ENCODE measurements at places on chromosomes 5 and 9.
A peak's percentile ranks its signal among the peaks of the same experiment; 100 is the strongest.

GRCh38 chr9:86721843-86722705, 225.2 kb downstream of the GAS1 start:
- no peaks in the 10 kb centered on the region for H3K27me3 ChIP-seq
- no peak overlapping the region for H3K4me3 ChIP-seq

- H3K36me3 ChIP-seq, result no peaks in the 10 kb centered on the region
- peaks cover 12% of the 10 kb centered on the region for H3K4me1 ChIP-seq
- H3K27me3 ChIP-seq, result no peaks in the 10 kb centered on the region
- H3K4me3 ChIP-seq, result no peak overlapping the region
- no peak overlapping the region for H3K27ac ChIP-seq
These were observed 46.8 kb upstream of the FCN1 start for GRCh38 chr9:134964271-134965055.

DNA sequence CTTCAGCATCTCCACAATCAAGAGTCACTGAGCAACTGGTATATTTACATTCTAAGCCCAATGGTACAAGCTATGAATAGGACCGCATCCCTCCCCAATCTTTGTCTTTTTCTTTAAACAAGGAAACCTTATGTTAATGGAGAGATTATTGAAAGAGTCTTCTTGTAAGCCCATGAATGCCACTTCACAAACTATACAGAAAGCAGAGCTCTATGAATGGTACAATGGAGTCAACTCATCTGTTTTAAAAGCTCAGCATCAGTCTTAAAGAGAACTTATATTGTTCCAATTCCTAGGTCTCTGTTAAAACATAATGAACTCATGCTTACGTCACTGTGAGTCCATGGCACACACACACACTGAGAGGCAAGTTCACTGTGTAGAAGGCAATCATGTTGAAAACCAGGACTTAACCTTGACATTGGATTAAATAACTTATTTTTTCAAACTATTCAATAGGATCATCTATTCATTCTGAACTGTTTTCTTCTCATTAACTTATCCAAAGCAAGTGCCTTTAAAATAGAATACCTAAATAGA, 4.5 kb downstream of the NREP start:
- H3K36me3 ChIP-seq, result no peaks in the 10 kb centered on the region
- no peak overlapping the region for H3K27ac ChIP-seq
- H3K27me3 ChIP-seq, result no peaks in the 10 kb centered on the region
- peaks cover 4% of the 10 kb centered on the region for H3K4me1 ChIP-seq
- no peak for DNase-seq

- no peak overlapping the region for H3K27ac ChIP-seq
- no peak overlapping the region for H3K4me3 ChIP-seq
- no peaks in the 10 kb centered on the region for H3K4me1 ChIP-seq
These were observed 234.2 kb upstream of the DMAC1 start for GRCh38 chr9:8033794-8034193.

- no peak overlapping the region for H3K4me3 ChIP-seq
- no peaks in the 10 kb centered on the region for H3K4me1 ChIP-seq
- no peak for DNase-seq
- H3K27ac ChIP-seq, result no peak overlapping the region
- no peaks in the 10 kb centered on the region for H3K27me3 ChIP-seq
These were observed 229.5 kb downstream of the KIAA0825 start for GRCh38 chr5:94388773-94389514.

DNA sequence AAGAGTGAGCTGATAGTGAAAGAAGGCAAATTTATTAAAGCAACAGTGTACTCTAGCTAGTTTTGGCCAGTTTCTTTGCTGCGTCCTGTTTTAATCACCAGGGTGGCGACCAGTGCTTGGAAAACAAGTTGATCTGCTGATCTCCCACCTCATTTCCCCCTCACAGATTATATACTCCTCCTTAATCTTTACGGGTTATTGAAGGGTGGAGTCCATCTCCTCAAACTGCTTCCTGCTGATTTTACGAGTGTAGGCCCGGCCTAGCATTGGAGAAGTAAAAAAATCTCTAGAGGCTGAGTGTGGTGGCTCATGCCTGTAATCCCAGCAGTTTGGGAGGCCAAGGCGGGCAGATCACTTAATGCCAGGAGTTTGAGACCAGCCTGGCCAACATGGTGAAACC, 14.0 kb upstream of the CFAP95 start:
- no peaks in the 10 kb centered on the region for H3K36me3 ChIP-seq
- DNase-seq, result no peak
- no peak overlapping the region for H3K4me3 ChIP-seq
- no peaks in the 10 kb centered on the region for H3K27me3 ChIP-seq
- H3K27ac ChIP-seq, result no peak overlapping the region

DNA sequence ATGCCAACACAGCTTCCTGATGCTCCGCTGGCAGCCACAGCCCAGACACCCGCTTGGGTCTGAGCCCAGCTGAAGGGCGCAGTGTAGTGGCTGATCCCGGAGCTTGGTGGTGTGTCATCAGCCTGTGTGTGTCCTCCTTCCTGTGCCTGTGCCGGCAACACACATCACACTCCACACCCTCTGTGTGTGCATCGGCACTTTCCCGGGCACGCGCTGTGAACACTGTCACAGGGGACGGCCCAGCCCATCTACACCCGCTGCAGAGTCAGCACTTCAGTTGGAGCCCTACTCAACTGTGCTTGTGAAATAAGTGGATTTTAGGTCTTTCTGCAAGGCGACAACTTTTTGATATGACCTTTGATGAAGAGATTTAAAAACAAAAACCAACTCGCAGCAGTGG, 189.4 kb downstream of the IRX2 start:
- no peak overlapping the region for H3K4me3 ChIP-seq
- no peak for DNase-seq
- H3K36me3 ChIP-seq, result no peaks in the 10 kb centered on the region
- H3K27ac ChIP-seq, result no peak overlapping the region
- H3K27me3 ChIP-seq, result no peaks in the 10 kb centered on the region

- peaks cover 12% of the 10 kb centered on the region for H3K4me1 ChIP-seq
- H3K27me3 ChIP-seq, result no peaks in the 10 kb centered on the region
- DNase-seq, result peak; percentile 57
- no peak overlapping the region for H3K27ac ChIP-seq
- H3K4me3 ChIP-seq, result no peak overlapping the region
These were observed 72.3 kb downstream of the NIPSNAP3B start for GRCh38 chr9:104836235-104836634.

- H3K27me3 ChIP-seq, result no peaks in the 10 kb centered on the region
- H3K27ac ChIP-seq, result peak overlapping the region; percentile 5
- no peak for DNase-seq
These were observed 1.4 kb downstream of the ALAD start for GRCh38 chr9:113399646-113400200.

- H3K4me3 ChIP-seq, result no peak overlapping the region
- no peak overlapping the region for H3K27ac ChIP-seq
- H3K36me3 ChIP-seq, result no peaks in the 10 kb centered on the region
- no peaks in the 10 kb centered on the region for H3K4me1 ChIP-seq
- no peaks in the 10 kb centered on the region for H3K27me3 ChIP-seq
- no peak for DNase-seq
These were observed 23.6 kb downstream of the TJP2 start for GRCh38 chr9:69197687-69198086.

DNA sequence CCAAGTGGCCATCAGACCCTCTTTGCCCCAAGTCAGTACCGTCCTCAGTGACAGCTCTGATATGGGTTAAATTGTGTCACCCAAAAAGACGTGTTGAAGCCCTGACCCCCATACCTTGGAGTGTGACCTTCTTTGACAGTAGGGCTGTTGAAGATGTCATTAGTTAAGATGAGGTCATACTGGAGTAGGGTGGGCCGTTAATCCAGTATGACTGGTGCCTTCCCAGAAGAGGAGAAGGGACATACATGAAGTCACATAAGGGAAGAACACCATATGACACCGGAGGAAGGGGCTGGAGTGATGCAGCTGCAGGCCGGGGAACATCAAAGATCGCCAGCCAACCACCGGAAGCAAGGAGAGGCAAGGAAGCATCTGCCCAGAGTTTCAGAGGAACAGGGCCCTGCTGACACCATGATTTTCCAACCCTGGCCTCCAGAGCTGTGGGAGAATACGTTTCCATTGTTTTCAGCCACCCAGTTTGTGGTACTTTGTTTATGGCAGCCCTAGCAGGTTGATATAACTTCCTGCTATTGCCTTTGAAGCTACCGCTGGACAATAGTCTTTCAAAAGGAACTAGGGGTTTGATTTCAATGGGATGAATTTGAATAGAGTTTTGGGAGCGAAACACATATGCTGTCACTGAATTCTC, 36.4 kb upstream of the CPEB4 start:
- H3K27me3 ChIP-seq, result no peaks in the 10 kb centered on the region
- H3K4me3 ChIP-seq, result no peak overlapping the region
- H3K27ac ChIP-seq, result no peak overlapping the region
- no peaks in the 10 kb centered on the region for H3K36me3 ChIP-seq
- no peaks in the 10 kb centered on the region for H3K4me1 ChIP-seq
- no peak for DNase-seq

GRCh38 chr5:37391591-37391990, 12.5 kb downstream of the WDR70 start:
- no peak for DNase-seq
- no peak overlapping the region for H3K27ac ChIP-seq
- no peaks in the 10 kb centered on the region for H3K27me3 ChIP-seq
- H3K4me1 ChIP-seq, result no peaks in the 10 kb centered on the region
- H3K36me3 ChIP-seq, result peaks cover 32% of the 10 kb centered on the region
- no peak overlapping the region for H3K4me3 ChIP-seq

DNA sequence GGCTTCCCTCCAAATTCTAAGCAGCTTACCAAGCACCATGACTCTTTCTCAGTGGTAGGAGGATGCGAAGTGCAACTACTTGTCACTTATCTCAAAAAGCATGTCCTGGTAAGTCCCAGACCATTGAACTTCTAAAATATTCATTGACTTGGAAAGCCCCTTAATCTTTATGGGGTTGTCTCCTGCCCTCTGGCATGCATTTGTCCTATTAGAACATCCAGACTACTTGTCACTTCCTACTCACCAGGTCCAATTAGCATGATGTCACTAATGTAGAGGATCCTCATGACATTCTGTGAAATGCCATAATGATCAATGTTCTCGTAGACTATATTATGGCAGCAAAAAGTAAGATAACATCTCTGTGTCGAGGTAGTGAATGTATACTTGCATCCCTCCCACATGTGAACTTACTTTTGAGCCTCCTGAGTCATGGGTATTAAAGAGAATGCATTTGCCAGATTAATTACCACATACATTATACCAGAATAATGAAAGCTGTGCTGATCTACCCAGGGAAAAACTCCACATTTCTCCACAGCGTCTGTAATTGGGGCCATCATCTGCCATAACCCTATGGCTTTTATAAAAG, 63.5 kb upstream of the RAD23B start:
- H3K4me1 ChIP-seq, result no peaks in the 10 kb centered on the region
- no peak for DNase-seq
- no peaks in the 10 kb centered on the region for H3K27me3 ChIP-seq
- H3K4me3 ChIP-seq, result no peak overlapping the region
- H3K27ac ChIP-seq, result no peak overlapping the region

- H3K27me3 ChIP-seq, result no peaks in the 10 kb centered on the region
- no peaks in the 10 kb centered on the region for H3K36me3 ChIP-seq
- H3K4me3 ChIP-seq, result no peak overlapping the region
- H3K27ac ChIP-seq, result no peak overlapping the region
These were observed 183.5 kb upstream of the ACO1 start for GRCh38 chr9:32200896-32201295.

GRCh38 chr5:7094626-7095025, 301.3 kb upstream of the ADCY2 start:
- no peak overlapping the region for H3K4me3 ChIP-seq
- no peaks in the 10 kb centered on the region for H3K4me1 ChIP-seq
- H3K27ac ChIP-seq, result no peak overlapping the region
- H3K27me3 ChIP-seq, result no peaks in the 10 kb centered on the region
- H3K36me3 ChIP-seq, result no peaks in the 10 kb centered on the region

- H3K27me3 ChIP-seq, result peaks cover 25% of the 10 kb centered on the region
- no peak overlapping the region for H3K4me3 ChIP-seq
- H3K36me3 ChIP-seq, result no peaks in the 10 kb centered on the region
- DNase-seq, result peak; percentile 73
- no peaks in the 10 kb centered on the region for H3K4me1 ChIP-seq
- no peak overlapping the region for H3K27ac ChIP-seq
These were observed 5.4 kb upstream of the TIFAB start for GRCh38 chr5:135457424-135458071.

- no peak overlapping the region for H3K27ac ChIP-seq
- H3K27me3 ChIP-seq, result peaks cover 3% of the 10 kb centered on the region
- no peak for DNase-seq
- H3K4me3 ChIP-seq, result no peak overlapping the region
- H3K36me3 ChIP-seq, result no peaks in the 10 kb centered on the region
These were observed 255.9 kb downstream of the FSTL4 start for GRCh38 chr5:133356396-133356983.

DNA sequence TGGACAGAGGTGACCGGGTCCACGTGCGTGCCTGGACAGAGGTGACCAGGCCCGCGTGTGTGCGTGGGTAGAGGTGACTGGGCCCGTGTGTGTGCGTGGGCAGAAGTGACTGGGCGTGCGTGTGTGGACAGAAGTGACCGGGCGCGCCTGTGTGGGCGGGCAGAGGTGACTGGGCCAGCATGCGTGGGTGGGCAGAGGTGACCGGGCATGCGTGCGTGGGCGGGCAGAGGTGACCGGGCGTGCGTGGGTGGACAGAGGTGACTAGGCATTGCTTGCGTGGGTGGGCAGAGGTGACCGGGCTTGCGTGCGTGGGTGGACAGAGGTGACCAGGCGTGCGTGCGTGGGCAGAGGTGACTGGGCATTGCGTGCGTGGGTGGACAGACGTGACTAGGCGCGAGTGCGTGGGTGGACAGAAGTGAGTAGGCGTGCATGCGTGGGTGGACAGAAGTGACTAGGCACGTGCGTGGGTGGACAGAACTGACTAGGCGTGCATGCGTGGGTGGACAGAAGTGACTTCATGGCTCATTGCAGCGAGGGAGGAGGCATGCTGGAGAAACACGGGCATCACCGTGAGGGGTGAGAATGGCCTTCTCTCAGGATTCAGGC, 254.1 kb upstream of the IRX4 start:
- H3K36me3 ChIP-seq, result no peaks in the 10 kb centered on the region
- peaks cover 12% of the 10 kb centered on the region for H3K27me3 ChIP-seq

DNA sequence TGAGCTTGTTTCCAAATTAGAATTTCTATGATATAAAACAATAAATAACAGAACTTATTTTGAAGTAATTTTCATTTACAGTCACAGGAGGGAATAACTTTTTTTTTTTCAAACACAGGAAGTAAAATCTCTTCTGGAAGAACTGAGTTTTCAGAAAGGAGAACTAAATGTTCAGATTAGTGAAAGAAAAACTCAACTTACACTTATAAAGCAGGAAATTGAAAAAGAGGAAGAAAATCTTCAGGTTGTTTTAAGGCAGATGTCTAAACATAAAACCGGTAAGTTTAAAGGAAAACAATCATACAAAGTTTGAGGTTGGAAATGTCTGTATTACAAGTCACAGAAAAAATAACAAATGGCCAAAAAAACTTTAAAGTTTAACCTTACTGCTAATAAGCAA, 41.6 kb downstream of the RAB14 start:
- H3K27me3 ChIP-seq, result no peaks in the 10 kb centered on the region
- no peaks in the 10 kb centered on the region for H3K4me1 ChIP-seq
- no peak overlapping the region for H3K27ac ChIP-seq
- peaks cover 60% of the 10 kb centered on the region for H3K36me3 ChIP-seq
- DNase-seq, result no peak
- H3K4me3 ChIP-seq, result no peak overlapping the region
